Right ventricle myocardium inferior (tissue), 1 donor: ENCODE measurements at places on chromosomes 2 and 18.

GRCh38 chr18:10101729-10102128 is 187.9 kb downstream of the VAPA start:
- no peak for DNase-seq

- DNase-seq: no peak
These were observed 34.5 kb upstream of the CD8A start for GRCh38 chr2:86825036-86825692.

GRCh38 chr2:143786026-143786765 is 657.0 kb downstream of the ARHGAP15 start:
- no peak for DNase-seq

GRCh38 chr2:147045113-147045512 is 799.7 kb upstream of the ACVR2A start:
- DNase-seq: no peak

DNA sequence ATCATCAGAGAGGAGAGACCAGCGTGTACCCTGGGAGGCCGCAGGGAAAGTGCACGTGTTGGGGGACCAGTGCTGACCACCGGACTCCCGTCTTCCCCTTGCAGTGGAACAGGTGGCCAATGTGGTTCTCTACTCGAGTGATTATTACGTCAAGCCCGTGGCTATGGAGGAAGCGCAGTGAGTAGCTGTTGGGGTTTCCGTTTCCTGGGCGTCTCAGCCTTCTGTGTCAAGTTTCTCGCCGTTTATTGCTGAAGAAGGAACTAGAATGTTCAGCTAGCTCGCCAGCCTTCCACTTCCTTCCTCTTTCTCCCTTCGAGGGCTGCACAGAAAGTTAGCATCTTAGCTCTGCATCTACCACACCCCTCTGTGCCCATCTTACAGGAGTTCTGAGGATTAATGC is 22.8 kb upstream of the DGKD start:
- DNase-seq: peak; percentile 83

DNA sequence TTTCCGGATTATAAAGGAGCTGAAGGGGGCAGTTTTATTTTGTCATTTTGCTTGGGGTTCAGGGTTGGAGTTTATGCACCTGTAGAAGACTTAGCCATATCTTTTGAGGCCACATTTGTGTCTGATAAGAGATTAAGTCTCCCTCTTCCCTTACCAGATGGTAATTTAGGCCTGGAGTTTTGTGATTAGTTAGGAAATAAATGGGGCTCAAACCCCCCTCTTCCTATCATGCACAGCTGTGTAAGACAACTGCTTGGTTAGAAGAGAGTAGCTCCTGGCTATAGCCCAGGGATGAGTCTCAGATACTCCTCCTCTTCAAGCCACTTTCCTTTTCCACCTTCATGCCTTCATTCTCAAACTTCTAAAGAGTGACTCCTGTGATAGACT is 802 bp upstream of the SAP130 start:
- no peak for DNase-seq

GRCh38 chr2:8750221-8750620 is 68.4 kb downstream of the ID2 start:
- DNase-seq: no peak

DNA sequence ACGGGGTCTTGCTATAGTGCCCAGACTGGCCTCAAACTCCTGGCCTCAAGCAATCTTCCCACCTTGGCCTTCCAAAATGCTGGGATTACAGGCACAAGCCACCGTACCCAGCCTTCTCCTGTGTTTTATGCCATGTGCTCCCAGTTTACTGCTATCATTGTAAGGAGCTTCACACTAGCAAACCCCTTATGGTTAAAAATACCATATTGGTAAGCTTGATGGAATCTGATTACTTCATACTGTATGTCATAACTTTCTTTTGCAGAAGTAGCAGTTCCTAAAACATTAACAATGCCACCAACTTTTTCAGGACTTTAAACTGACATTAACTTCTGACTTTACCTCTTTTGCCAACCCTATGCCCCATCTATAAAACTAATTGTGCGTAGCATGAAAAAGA is 36.2 kb downstream of the HAT1 start:
- no peak for DNase-seq

GRCh38 chr2:223841436-223842190 is 4.2 kb upstream of the AP1S3 start:
- DNase-seq: no peak

- no peak for DNase-seq
These were observed 101.9 kb downstream of the NOL4 start for GRCh38 chr18:34122724-34123334.

DNA sequence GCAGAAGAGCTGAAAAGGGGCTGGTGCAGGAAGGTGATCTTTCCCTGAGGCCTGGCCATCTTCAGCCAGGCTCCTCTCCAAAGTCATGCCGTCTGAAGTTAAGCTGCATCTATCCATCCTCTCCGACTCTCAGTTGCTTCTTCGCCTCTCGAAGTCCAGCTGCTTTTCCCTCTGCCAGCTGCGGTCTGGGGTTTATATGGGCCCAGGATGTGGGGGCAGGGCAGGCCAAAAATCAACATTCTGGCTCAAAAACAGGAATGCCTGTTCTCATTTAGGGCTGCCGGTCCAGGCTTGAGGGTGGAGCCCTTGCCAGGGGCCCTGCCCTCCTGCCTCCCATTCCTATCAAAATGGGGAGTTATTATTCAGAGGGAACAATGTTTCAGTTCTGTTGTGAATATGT is 31.2 kb downstream of the CREG2 start:
- DNase-seq: no peak

GRCh38 chr2:989781-990467 is 39.3 kb downstream of the SNTG2 start:
- no peak for DNase-seq

DNA sequence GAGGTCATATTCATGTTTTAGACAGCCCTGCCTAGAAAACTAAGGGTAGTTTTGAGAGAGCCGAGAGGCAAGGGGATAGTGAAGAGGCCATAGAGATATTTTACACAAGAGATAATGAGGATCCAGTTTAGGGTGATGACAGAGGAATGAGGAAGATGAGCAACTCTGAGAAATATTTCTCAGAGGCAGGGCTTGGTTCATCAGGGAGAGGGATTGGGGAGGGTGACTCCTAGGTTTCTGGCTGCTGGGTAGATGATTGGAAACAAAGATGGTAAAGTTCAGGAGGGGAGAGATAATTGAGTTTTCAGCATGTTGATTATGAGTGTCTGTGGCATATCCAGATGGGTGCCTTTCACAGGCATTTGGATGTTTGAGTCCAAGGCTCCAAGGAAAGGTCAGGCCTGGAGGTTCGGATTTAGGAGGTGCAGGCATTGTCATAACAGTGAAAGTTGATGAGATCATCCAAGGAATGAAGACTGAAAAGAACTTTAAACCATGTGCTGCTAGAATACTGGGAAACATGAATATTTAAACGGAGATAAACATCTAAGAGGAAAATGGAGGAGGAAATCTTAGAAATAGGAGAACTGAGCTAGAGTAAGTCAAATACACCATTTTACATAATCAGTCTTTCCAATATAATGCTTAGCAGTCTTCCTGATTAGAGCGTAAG is 7.4 kb downstream of the MYL12B start:
- no peak for DNase-seq

- peak; percentile 45 for DNase-seq
These were observed 18.2 kb downstream of the SNORC start for GRCh38 chr2:232888099-232888836.

- no peak for DNase-seq
These were observed 149.9 kb upstream of the RAB6C start for GRCh38 chr2:129829588-129829987.

DNA sequence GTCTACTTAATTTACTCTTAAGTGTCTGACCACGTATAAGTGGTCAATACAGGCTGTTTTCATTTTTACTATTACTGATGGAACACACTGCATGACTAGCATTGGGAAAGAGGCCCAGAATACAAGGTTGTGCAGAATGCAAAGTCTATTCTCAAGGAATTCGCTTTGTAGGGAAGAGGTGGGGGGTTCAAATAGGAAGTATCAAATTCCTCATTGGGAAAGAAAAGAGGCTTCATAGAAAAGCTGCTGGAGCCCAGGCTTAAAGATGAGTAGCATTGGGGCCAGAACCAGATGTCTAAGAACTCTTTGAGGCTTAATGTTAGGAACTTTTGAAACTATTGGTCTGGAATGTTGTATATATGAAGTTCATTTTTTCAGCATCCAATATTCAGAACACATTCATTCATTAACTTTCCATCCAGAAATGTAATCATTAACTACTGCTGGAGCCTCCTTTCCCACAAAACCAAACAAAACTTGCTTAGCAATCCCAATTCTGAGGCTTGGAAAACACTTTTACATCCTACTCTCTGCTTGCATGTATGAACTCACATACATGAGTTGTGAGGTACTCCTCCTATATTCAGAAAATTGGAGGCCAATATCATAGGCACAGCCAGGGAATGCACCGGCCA is 994 bp upstream of the LRATD1 start:
- DNase-seq: no peak

DNA sequence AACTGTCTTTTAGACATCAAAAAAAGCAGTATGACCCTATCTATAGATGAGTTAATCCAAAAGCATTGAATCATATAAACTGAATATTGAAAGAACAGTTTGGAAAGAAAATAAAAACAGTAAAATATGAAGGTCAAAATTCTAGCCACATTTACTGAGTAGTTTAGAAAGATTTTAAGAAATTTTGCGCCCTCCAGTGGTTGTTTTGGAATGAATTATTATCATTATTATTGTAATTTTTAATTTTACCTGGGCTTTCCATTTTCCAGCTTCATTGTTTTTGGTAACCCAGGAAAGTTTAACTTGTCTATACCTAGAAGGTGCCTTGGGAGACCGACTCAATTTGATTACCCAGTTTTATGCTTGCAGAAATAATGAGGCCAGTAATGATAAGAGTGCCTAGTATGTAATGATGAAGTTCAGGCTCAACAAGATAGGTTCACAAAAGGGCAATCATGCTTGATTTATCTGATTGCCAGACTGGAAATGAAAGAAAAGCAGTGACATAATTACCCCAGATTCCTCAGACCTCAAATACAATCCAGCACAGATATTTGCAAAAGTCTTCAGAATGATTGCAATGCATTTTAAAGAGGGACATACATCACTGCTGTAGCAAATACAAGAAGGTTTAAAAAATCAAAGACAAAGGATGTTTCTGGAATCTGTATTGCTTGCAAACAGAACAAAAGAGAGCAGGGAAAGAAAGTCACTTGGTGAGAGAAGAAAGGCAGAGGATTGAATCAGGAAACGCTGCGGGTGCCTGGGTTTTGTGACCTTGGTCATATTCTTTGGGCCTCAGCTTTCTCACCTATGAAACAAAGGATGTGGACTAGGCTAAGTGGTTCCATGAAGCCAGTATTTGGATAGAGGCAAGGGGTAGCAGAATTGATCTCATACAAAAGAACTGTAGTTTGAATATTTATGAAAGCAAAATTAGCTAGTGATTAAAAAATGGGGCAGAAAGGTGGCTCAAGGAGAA is 153.8 kb downstream of the MAP2 start:
- DNase-seq: no peak

DNA sequence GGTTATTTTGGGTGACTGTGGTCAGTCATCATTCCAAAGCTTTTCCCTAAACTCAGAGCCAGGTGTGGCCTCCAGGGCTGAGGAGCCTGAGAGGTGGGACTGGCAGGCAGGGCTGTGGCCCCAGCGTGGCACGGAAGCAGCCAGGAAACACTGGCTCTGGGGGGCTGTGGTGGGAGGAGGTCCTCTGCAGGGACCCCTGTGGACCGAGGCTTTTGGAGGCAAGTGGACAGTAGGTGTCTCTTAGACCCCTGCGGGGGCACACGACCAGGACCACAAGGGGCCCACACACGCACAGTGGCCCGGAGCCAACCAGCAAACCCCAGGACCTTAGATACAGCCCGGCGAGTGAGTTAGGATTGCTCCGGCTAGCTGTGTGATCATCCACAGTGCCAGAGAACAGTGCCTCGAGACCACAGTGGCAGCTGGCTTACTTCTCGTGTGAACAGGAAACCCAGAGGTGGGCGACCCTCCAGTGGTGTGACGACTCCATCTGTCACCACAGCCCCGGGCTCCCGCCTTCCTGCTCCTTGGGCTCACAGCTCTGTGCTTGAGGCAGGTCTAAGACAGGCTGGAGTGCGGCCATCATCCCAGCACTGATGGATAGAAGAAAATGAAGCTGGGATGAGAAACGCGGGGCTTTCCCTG is 1.6 kb upstream of the RTP5 start:
- DNase-seq: peak; percentile 69

DNA sequence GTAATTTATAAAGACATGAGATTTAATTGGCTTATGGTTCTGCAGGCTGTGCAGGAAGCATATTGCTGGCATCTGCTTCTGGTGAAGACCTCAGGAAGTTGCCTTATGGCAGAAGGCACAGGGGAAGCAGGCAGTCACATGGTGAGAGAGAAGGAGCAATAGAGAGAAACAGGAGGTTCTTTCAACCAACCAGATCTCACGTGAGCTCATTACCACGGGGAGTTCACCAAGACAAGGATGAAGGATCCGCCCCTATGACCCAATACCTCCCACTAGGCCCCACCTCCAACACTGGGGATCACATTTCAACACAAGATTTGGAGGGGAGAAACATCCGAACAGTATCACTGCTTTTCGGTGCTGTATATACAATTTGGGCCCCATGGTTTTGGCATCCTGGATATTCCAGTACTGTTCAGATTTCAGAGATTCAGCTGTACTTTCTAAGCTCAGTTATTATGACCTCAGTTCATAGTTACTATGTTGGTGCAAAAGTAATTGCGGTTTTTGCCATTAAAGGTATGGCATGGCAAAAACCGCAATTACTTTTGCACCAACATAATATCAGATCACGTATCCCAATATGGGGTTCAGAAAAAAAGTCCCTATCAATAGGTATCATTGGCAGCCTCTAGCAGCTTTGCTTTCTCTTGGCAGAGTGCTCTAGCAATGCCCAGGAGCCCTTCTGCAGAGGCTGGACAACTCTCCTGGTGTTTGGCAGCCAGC is 189.6 kb upstream of the SIX3 start:
- DNase-seq: no peak

DNA sequence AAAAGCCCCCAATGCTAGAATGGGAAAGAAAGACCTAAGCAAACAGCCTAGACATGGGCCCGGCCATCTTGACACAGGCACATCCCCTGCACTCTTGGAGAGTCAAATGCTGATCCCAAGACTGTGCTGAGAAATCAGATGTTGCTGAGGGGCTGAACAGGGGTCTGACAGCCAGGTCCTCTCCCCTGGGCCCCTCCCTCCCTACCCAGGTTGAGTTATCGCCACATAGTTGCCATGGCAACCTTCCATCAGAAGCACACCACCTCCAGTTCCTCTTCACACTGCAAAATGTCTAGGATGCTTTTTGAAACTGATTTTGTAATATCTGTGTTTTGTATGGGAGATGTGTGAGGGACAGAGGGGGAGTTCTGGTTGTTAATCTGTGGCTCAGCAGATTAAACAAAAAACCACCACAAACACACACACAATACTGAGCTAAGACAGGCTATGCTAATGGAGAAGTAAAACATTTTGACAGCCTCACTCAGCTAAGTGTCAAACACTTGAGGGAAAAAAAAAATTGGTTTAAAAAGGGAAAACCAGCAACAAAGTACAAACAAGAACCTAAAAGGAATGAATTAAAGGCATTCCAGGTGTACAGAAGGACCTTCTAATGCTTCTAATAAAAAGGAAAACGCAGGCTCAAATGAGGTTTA is 88.2 kb downstream of the TMEM163 start:
- no peak for DNase-seq

DNA sequence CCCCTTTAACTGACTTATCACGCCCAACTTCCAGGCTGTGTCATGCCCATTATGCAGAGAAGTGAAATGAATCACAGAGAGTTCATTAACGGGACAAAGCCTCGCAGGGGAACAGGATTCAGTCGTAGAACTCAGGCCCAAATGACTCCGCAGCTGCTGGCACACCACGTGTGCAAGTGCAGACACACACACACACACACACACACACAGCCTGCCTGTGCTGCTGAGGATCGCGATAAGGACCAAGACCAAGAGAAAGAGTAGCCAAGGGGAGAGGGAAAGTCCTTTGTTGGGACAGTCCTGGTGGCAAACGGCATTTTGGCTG is 90.0 kb upstream of the TAF1B start:
- peak; percentile 73 for DNase-seq
